ENCODE measurements at places on chromosomes 3 and 15.
A peak's percentile ranks its signal among the peaks of the same experiment; 100 is the strongest.

DNA sequence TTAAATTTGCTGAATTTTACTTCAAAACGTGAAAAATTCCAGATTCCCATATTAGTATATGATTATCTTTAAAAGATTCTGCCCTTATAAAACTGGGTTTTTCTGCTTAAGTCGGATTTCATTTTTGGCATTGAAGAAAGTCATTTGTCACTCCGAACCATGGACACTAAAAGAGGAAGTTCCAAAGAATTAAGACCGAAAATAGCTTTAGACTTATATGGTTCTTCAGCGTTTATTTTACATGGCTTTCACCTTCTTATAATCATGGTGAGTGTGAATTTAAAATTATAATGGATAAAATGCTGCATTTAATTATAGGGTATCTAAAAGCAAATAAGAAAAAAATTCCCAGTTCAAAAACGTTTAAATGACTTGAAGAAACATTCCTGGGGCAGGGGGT lies 1.0 kb downstream of the C3orf38 start:
- no peak for DNase-seq

- DNase-seq, result no peak
These were observed 435 bp downstream of the SLC35G2 start for GRCh38 chr3:136819392-136819730.

DNA sequence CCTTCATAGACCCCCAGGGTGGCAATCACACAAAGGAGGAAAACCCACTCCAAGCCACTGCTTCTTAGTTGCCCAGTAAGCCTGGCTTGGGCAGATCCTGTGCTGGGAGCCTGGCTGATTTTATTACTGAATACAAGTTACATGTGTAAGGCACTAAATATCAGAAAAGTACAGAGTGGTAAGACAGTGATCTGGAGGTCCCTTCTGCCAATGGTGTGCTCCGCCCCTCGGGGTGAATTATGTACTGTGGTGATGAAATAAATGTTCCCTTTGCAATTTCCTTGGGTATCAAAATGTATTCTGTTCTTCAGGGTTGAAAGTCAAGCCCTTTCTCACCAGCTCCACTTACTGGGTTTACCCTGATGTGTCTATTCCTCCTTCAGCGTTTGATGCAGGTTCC lies 38.8 kb downstream of the EID1 start:
- DNase-seq, result no peak

GRCh38 chr15:91887921-91888373 lies 34.4 kb downstream of the SLCO3A1 start:
- DNase-seq, result peak; percentile 27

GRCh38 chr3:88005066-88005465 lies 53.7 kb downstream of the CGGBP1 start:
- peak; percentile 12 for DNase-seq

DNA sequence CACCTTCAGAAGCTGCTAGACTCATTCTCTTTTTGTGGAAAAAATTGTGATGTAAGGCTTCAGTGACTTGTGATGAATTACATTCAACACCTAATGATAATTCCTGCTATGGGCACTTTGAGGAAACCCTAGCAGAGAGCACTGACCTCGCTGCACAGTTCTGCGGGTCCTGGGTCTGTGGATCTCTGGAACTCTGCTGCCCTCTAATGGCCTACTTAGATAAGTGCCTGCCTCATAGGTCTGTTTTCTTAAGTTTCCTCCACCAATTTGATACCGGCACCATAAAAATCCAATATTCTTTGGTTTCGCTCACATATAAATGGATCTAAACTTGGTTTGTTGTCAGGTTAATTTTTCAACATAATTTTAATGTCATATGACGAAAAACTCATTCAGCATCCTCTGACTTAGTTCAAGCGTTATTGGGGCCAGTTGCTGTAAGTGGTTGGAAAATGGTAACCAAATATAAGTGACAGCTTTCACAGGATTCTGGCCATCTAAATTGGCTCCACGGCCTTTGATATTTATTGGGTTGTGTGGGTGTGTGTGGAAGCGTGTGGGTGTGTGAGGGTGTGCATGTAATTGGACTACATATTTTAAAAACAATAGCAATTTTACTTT lies 10.4 kb downstream of the SLITRK3 start:
- DNase-seq, result peak; percentile 64

DNA sequence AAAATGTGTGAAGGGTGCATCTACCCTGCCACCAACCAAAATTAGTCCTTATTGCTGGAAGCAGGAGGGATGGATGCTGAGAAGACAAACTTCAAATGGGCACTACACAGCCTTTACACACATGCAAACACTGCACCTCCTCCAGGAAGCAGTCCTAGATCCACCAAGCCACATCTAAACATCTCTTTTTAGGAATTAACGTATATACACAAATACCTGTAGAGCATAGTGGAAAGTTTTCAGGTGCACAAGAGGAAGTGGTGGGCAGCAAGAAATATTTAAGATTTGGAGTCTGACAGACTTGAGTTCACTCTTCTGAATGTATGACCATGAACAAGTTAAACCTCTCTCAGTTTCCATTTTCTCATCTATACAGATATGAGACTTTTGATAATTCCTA lies 456.6 kb upstream of the PROK2 start:
- DNase-seq, result no peak

Data from muscle of arm (tissue), 14 donors.